AG09319 (cell line): ENCODE measurements at places on chromosomes 2 and 18.

- no peak for DNase-seq
Measured at GRCh38 chr2:37663390-37663789, 8.1 kb downstream of the CDC42EP3 start.

DNA sequence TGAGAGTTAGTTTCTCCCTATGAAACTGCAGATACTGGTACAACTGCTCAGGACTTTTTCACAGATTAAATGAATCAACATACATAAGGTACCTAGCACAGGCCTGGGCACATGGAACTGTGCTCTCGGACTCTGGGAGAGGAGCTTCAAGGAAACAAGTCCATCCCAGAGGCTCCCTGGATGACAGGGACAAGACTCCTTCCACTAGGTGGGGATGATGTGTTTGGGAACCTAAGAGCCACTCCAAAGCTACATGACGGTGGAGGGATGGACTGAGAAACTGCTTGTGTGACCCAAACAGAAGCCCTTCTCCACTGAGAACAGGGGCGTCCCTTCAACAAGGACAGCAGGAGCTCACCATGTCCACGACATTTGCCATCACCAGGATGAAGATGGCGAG is 37.1 kb downstream of the CENPO start:
- no peak for DNase-seq

GRCh38 chr2:237278568-237278967 is 135.4 kb downstream of the COL6A3 start:
- DNase-seq: peak; percentile 88

DNA sequence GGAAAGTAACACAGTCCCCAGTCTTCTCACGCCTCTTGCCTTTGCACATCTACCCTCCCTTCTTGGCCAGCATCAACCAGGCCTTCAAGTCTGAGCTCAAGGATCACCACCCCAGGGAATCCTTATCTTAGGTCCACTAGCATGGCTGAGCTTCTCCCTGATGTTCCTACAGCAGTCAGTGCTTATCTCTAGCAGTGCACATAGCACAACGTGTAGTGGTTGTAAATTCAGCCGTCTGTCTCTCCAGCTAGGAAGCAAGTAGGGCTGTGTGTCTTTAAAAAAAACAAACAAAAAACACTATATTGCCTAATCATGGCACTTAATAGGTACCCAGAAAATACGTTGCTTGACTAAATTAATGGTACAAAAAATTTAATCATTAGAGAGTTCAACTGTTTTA is 29.2 kb downstream of the KCNG3 start:
- DNase-seq: no peak

DNA sequence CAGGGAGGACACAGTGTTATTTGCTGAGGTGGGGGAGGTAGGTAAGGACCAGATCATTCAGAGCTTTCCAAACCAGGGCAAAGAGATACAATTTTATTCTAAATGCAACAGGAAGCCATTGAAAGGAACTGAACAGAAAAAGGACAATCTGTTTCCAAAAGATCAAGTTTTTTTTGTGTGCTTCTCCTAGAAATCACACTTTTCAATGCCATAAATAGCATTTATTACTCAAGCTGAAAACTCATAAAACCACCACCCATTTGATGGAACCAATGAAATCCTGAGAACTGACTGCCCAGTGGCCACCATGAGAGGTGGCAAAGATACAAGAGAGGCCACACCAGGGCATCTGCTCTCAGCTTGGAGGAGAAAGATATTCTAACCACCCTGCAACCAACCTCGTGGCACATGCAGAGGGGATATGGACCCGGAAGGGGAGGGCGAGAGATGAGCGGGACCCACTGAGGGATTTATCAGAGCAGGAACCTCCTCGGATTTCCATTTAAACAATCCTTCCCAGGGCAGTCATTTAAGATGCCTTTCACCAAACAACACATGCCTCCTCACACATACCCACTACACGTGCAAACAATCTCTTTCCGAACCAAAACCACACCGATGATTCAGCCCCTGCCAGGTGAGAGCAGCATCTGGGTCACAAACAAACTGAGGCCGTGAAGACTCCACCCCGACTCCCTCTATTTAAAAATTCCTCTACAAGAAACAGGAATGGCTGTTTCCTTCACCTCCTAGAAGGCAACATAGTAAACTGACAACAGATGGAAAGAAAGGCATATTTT is 8.8 kb downstream of the CYB5A start:
- DNase-seq: no peak

- DNase-seq: no peak
Measured at GRCh38 chr2:198008230-198008629, 203.8 kb downstream of the PLCL1 start.

DNA sequence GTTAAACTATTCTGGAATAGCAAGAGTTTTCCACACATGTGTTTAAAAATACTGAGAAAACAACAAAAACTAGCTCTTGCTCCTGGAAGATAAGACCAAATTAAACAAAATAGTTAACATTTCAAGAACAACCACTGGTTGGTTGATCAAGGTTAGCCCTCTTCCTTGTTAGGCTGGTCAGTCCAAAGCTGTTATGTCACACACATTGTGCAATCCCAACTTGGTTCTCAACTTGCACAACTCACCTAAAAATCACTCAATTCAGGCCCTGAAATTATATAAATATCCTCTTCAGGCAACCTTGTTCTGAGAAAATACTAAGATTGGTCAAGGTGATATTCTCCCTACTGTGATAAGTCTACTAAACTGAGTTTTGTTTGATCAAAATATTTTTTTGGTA is 169.7 kb upstream of the LRP1B start:
- no peak for DNase-seq

DNA sequence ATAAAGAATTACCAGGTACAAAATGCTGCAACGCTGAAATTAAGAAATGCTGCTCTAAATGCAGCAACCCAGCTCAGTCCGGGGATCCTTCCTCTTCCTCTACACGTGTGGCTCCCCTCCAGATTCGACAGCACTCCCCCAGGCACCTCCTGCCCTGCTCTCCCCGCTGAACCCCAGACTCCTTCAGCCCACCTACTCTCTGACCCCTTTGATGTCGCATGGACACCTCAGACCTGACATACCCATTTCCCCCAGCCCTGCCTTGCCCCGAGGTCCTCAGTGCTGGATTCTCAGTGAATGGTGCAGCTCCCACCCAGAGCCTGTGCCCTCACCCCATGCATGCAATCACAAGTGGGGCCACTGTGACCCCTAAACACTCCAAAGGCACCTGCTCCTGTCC is 4.6 kb upstream of the ADRA2B start:
- no peak for DNase-seq

- no peak for DNase-seq
Measured at GRCh38 chr2:241198381-241199279, 10.2 kb downstream of the ANO7 start.

- DNase-seq: no peak
Measured at GRCh38 chr2:69952336-69953115, 8.9 kb downstream of the ASPRV1 start.

- DNase-seq: peak; percentile 88
Measured at GRCh38 chr2:43041661-43042360, 184.6 kb downstream of the ZFP36L2 start.

DNA sequence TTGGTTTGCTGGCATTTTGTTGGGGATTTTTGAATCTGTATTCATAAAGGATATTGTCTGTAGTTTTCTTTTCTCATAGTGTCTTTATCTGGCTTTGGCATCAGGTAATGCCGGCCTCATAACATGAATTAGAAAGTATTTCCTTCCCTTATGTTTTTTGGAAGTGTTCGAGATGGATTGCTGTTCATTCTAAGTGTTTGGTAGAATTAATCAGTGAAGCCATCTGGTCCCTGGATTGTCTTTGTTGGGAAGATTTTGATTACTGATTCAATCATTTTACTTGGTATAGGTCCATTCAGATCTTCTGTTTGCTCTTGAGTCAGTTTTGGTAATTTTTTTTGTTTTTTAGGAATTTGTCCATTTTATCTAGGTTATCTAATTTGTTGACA is 22.3 kb downstream of the KIAA1328 start:
- DNase-seq: no peak

- DNase-seq: no peak
Measured at GRCh38 chr2:10525573-10526265, 77.6 kb upstream of the ODC1 start.

GRCh38 chr2:192749611-192750200 is 555.0 kb upstream of the TMEFF2 start:
- no peak for DNase-seq

- no peak for DNase-seq
Measured at GRCh38 chr18:12973562-12974213, 17.5 kb upstream of the CEP192 start.

- no peak for DNase-seq
Measured at GRCh38 chr18:70411307-70411706, 122.5 kb downstream of the SOCS6 start.

DNA sequence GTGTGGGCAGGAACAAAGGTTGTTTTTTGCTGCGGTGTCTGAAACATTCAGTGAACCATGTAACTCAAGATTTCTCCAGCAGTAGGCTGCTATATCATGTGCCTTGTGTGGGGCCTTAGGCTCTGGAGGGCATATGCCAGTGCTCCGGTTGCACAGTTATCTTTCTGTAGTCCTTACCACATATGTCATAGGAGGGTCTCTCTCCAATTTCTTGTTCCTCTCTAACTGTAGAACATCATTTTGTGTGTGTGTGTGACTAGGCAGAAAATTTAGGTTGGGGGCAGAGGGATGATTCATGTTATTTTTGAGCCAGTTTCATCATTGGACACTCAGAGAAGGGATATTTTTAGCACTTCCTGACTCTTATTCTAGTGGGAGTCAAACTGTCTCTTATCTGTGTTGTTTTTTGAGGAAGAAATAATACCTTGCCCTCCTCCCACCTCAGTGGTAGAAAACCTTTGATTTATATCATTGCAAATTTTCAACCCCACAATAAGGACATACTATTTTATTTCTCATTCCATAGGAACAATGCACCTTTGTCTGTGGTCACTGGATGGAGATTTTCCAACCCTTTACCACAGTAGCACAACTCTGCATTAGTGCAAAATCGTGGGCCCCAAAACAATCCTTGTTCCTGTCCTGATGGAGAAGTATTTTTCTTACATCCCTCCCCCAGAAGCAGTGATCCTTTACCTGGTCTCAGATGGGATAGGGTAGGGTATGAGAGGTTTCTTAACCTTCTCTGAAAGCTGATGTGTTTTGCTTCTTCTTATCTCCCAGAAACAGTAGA is 113.9 kb downstream of the CCDC74A start:
- no peak for DNase-seq

DNA sequence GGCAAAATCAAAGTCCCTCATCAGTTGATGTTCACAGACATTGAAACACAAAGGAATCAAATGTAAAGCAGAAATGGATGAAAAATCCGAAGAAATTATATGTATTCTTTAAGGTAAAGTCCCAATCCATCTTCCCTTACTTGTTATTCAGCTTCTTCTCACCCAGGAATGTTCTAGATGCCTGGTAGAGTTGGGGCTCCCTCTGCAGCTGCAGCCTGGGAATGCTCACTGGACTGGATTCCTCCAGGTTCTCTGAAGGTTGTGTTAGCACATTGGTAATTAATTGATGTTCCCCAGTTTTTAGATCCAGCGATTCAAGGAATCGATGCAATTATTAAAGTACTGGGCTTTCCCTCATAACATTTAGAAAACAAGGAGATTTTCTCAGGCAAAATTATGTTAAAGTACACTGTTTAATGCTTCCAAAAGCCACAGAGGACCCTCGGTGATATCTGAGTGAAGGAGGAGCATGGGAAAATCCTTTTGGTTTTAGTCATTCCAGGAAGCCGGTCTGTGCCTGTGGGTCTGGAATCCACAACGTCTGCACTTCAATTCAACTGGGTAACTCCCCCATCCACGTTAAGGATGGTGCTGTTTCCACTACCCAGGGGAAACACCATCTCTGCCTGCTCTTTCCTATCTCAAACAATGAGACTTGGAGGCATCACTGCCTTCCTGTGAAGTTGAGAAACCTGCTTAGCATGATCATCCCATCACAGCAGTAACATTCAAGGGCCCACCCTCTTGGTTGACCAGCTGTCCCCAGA is 22.0 kb downstream of the NTSR2 start:
- no peak for DNase-seq

DNA sequence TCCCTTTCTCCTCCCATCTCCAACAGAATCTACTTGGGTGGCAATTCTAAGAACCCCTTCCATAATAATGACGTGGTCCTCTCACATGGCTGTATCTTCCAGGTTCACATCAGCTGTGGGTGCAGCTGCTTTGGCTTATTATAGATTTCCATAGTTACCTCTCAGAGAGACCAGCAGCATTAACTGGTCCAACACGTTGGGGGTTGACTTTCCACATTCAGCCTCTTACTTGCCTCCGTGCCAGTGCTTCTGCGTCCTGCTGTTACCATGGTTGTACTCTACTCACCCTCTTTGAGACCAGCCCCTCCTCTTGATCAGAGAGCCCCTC is 570.7 kb downstream of the PLCL1 start:
- DNase-seq: no peak

DNA sequence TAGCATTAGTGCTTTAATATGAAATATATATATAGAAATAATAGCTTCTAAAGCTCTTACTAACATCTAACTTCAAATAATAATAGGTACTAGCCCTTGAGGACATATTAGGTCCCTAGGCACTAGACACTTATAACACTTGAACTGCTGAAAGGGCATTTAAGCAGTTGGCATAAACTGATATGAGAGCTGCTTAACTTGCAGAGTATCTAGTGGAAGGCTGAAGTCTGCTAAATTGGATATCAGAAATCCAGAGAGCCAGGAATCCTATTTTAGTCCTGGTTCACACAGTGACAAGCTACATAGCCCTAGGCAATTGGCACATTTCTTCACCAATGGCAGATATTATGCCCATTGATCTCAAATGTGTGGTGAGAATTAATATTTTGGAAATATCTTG is 326.9 kb upstream of the UBE2E3 start:
- no peak for DNase-seq

DNA sequence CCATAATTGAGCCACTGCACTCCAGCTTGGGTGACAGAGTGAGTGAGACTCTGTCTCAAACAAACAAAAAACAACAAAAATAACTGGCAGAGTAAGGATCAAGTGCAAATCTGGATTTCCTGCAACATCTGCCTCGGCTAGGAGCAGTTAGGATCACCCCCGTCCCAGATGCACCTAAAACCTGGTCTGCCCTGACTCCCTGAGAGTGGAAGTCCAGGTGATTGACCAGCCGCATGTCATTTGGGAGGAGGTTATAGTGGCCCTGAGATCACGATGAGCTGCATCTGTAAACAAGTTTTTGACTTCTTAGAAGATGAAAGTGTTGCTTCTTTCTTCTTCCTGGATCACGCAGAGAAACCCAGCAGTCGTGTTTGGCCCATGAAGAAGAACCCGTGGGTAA is 5.0 kb upstream of the ESPNL start:
- no peak for DNase-seq

GRCh38 chr2:167749660-167750059 is 497.7 kb downstream of the STK39 start:
- no peak for DNase-seq

DNA sequence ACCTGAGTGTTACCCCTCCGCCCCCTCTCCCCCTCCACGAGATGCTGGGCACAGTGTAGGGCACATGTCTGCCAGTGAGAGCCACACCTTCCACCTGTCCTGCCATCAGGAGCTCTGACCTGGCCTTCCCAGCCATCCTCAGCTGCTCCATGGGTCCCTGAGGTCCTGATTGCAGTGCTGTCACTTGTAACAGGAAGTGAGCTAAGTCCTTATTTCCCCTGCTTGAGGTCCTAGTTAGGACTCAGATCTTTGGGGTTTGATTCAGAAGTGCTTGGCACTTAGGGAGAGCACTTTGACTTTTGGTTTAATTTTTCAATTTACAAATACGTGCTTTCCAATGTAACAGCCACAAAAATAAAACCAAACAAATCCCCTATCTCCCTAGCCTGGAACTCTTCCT is 125.5 kb downstream of the WDSUB1 start:
- no peak for DNase-seq

GRCh38 chr2:233323851-233324250 is 16.2 kb downstream of the SAG start:
- DNase-seq: no peak
